Activated T-cell treated with anti-CD3 and anti-CD28 coated beads for 24 hours (primary cell): ENCODE measurements at places on chromosomes 3 and 15.

GRCh38 chr3:15023249-15023648 lies 41.9 kb downstream of the MRPS25 start:
- no peak for DNase-seq

GRCh38 chr3:7630351-7630911 lies 769.5 kb downstream of the GRM7 start:
- no peak for DNase-seq

- DNase-seq: no peak
Observed at GRCh38 chr3:37054370-37054769, 61.1 kb downstream of the MLH1 start.

DNA sequence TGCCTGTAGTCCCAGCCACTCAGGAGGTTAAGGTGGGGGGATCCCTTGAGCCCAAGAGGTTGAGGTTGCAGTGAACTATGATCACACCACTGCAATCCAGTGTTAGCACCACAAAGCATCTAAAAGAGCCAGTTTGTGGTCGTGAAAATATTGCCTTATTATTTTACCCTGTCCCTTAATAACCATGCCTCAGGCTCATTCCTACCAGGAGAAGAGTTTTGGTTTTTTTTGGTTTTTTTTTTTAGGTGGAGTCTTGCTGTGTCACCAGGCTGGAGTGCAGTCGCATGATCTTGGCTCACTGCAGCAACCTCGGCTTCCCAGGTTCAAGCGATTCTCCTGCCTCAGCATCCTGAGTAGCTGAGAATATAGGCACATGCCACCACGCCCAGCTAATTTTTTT lies 17.9 kb upstream of the AVEN start:
- no peak for DNase-seq

DNA sequence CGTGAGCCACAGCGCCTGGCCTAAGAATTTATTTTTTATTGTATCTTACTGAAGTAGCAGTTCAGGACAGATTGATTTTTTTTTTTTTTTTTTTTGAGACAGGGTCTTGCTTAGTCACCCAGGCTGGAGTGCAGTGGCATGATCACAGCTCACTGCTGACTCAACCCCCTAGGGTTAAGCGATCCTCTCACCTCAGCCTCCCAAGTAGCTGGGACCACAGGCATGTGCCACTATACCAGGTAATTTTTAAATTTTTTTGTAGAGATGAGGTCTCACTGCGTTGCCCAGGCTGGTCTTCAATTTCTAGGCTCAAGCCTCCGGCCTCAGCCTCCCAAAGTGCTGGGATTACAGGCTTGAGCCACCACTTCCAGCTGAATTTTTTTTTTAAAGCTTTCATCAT lies 99.8 kb upstream of the HERC1 start:
- no peak for DNase-seq

DNA sequence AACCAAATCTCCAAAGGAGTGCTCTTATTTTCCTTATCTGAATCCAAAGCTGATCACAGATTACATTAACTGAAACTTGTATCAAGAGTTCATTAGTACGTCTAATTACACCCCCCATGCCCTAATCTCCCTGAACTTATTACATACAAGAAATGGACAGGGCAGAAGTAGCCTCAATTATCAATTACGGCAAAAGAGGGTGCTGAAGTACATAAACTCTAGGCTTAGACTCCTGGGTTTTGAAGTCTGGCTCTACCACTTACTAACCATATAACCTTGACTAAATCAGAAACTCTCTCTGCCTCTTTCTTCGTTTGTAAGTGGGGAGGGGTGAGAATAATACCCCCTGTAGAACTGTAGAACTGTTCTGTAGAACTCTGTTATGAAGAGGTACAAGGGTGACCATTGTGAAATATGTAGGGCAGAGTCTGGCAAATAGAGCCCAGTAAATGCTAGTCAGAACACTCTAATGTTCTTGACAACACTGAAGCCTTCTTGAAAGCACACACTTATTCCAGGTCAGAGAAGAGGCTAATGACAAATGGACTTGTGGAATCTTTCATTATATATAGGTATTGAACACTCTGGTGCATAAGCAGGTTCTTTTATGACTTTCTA lies 19.6 kb upstream of the OR5K4 start:
- no peak for DNase-seq

- no peak for DNase-seq
Observed at GRCh38 chr3:42476225-42477125, 26.0 kb upstream of the VIPR1 start.

DNA sequence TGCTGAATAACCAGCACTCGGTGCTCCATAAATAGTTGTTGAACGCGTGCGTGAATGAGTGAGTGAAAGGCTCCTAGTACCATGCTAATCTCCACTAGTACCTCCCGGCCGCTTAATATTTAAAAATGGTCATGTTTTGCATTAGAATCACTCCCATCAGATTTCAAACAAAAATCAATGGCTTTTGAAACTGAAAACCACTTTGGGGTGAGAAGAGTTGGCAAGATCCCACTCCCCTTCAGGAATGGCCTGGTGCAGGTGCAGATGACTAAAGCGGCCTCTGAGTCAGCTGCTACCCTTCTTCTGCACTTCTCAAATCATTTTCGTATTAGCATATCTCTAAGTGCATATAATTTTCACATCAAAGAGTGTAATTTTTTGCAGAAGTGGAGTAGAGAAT lies 425.3 kb upstream of the PROK2 start:
- no peak for DNase-seq

- no peak for DNase-seq
Observed at GRCh38 chr3:147038481-147038880, 367.9 kb downstream of the ZIC4 start.

- no peak for DNase-seq
Observed at GRCh38 chr15:74528876-74529275, 12.1 kb upstream of the ARID3B start.
